Ovary (tissue), 10 donors: ENCODE measurements at places on chromosomes 5 and 9. TPM values are rescaled to one million over a fixed set of nuclear protein-coding genes. Genes with fewer than 3 reads are reported as not detected.

The TMEM215 gene
- polyA plus RNA-seq = 0.35 TPM

The ADGRD2 gene
- polyA plus RNA-seq = not detected

DNA sequence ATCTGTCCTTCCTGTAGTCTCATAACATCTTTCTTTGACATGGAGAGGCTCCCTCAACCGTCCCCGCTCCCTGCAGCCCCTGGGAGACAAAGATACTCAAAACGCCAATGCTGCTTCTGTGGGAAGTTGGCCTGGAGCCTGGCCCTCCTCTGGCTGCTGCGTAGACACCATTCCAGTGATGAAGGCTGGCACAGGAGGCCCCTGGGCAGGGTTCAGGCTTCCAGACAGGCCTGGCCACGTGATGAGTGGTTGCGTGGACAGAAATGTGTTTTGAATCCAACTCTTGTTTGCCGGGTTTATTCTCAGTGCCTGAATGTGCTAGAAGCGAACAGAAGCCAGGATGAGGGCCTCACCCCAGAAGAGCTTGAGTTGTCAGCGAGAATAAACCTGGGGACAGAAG is 43.2 kb upstream of the NKX2-5 start:
- no peak for DNase-seq
- no peaks in the 10 kb centered on the region for H3K27me3 ChIP-seq
- H3K36me3 ChIP-seq = no peaks in the 10 kb centered on the region
- H3K27ac ChIP-seq = no peak overlapping the region

DNA sequence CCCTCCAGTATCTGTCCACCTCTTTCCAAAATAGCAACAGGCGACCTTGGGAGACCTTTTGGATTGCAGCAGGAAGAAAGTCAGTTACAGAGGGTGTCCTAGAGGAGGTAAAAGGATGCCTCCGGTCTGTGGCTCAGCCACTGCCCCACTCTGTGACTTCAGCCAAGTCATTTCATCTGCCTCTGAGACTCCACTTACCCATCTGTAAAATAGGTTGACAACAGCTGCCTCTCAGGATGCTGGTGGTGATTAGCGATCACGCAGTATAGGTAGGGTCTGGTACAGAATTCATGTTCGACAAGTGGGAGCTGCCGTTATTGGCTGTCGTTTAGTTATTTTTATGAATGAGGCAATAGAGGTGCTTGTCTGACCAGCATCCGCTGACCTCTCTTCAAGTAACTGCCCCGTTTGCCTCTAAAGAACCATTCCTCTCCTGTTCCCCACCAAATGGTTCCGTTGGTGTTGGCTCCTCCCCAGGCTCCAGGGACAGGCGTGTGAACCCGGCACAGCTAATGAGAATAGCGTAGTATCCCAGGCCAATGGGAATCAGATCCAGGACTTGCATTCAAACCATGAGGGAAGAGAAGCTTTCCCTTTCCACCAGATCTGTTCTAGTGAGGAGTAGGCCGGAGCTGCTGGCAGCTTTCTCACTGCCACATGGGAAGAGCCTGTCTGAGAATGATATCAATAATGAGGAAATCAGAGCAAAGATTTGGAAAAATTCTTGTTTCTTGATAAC is 64.1 kb downstream of the SMIM23 start:
- H3K4me3 ChIP-seq = no peak overlapping the region
- no peak for DNase-seq
- H3K4me1 ChIP-seq = no peaks in the 10 kb centered on the region

DNA sequence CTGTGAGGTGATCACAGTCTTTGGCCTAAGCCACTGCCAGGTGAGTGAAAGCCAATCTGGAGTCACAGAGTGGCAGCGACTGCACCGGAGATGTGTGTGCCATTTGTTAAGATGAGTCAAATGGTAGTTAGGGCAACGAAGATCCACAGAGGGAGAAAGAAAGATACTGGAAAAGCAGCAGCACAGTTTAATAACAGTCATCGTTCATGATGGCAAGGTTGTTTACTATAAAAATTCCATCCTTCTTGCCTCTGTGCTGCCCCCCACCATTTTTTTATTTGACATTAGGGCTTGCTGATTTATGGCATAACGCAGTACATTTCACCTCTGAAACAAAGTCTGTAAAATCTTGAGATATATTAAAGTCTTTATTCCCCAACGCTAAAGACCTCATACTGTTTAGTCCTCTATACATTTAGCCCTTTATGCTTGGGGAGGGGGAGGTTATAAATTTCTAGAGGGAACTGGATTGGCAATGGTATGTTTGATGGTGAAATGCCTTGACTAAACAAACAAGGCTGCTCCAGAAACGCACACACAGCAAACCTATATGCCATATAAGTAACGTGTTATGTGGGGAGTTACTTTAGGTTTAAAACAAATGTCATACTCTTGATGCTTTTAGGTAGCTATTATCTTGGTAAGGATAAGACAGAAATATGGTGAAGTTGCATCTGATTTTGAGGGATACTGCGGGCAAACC is 55.8 kb upstream of the ABL1 start:
- peaks cover 11% of the 10 kb centered on the region for H3K4me1 ChIP-seq
- H3K27ac ChIP-seq = peak overlapping the region; percentile 96
- DNase-seq = no peak
- no peaks in the 10 kb centered on the region for H3K27me3 ChIP-seq
- H3K4me3 ChIP-seq = no peak overlapping the region
